NCI-H1092 treated with DMSO at 0.1 percent for 48 hours (cell line): ENCODE measurements at places on chromosomes 6 and 20.

- no peak for DNase-seq
Observed at GRCh38 chr6:158068893-158069799, 87.5 kb downstream of the SYNJ2 start.

- DNase-seq = no peak
Observed at GRCh38 chr6:118784641-118785164, 109.2 kb upstream of the ASF1A start.

- no peak for DNase-seq
Observed at GRCh38 chr6:17218023-17218748, 63.0 kb upstream of the RBM24 start.

GRCh38 chr6:127900935-127901334 is at the start of gene THEMIS:
TSS of gene THEMIS (minus strand) at chr6:127901058. CDS start at chr6:127900932, 126 bp downstream.
- DNase-seq = no peak

GRCh38 chr6:148760258-148760534 is 13.4 kb downstream of the UST start:
- DNase-seq = no peak
